ENCODE measurements at places on chromosomes 11 and 22.

GRCh38 chr11:44632466-44633123, 67.1 kb downstream of the CD82 start:
- no peak for DNase-seq

- DNase-seq, result no peak
Measured at GRCh38 chr22:44218071-44218470, 37.3 kb downstream of the PARVG start.

DNA sequence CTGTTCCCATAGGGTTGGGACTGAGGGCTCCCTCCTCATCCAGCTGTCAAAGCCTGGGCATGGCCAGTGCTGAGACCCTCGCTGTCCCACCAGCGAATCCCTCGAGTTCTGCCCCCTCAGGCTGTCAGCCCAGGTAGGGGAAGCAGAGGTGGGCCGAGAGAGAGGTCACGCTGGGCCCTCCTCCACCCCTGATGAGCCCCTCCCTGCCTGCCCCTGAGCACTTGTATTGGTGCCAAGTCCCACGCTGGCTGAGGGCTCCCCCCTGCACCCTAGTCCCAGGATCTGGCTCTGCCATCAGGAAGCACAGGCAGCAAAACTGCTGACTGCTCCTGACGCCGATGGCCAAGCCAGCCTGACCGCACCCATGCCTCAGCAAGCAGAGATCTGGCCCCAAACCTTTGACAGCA, 3.3 kb downstream of the PRR33 start:
- no peak for DNase-seq

DNA sequence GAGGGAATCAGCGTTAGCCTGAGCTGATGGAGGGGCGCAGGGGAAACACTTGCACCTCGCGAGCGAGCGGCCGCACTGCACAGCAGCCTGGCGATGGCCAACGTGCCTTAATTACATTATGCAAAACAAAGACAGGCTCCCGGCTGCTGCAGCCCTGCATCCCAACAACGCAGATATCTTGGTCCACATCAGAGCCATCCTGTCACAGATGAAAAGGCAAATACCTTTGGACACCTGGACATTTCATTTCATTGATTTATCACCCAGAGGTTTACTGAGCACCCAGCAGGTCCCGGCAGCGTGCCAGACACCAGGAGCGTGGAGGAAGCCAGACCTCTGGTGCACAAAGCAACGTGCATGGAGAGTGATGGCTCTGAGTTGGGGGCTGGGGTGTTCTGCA, 843.0 kb downstream of the TBC1D22A start:
- no peak for DNase-seq

- no peak for DNase-seq
Measured at GRCh38 chr11:95692526-95693260, 96.9 kb downstream of the FAM76B start.

- no peak for DNase-seq
Measured at GRCh38 chr22:30175690-30176288, 70.8 kb downstream of the LIF start.

DNA sequence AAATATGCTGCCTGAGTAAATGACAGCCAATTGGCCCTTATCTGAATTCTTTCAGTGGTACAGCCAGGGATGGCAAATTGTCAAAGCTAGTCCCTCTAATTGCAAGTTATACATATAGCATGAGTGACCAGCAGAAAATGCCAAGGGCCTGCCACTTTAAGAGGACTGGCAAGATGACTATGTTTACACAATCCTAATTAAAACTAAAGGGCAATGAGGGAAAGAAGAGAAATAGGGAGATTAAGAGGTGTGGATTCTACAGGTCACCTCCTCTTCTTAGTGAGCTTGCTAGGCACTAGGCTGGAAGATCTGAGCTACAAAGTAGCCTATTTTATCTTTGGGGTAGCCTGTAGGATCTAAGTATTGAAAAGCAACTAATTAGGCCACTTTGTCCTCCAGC, 13.5 kb downstream of the NUMA1 start:
- DNase-seq, result no peak

GRCh38 chr11:134215836-134216235, 7.9 kb downstream of the NCAPD3 start:
- DNase-seq, result no peak

DNA sequence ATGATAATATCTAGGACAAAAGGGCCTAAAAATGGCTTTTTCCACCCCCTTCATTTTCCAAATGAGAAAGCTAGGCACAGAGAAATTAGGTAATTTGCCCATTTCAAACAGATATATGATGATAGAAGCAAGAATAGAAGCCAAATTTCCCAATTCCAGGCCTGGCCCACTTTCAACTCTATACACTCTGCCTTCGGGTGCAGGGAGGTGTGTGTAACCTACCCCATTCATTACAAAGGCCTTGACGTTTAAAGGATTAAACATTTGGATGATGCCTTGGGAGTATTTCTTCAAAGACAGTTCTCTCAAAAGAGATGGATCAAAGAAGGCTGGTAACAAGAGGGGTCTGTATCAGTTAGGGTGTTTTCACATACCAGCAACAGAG, 134.1 kb downstream of the CCDC34 start:
- DNase-seq, result no peak

DNA sequence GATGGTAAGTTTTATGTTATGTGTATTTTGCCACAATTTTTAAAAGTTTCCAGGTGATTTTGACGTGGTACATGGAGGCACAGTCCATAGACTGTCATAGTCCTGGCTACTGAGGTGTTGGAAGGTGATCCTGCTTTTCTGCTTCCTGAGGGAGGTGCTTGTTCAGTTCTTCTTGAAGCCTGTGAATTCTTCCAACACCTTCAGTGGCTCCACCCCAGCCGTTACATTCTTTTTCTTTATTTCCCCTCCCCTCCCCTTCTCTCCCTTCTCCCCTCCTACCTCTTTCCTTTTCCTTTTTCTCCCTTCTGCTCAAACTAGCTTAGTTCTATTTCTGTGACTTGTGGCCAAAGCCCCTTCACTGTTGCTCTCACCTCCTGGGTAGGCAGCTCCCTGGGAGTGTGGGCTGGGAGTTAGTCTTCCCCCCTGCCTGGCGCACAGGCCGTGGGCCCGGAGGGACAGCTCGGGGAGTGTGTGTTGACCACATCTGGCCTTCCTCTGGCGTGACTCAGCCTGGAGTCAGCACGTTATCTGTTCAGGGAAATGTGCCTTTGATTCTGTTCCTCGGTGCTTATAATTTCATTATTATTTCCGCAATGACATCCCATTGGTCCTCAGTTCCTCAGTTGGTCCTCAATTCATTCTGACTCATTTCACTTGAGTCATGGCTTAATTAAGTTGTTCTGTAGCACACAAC, 566.2 kb downstream of the TBC1D22A start:
- DNase-seq, result no peak

- peak; percentile 99 for DNase-seq
Measured at GRCh38 chr22:25942856-25943411, 200.9 kb downstream of the MYO18B start.

GRCh38 chr11:33540427-33540826, 160.2 kb downstream of the C11orf91 start:
- DNase-seq, result no peak

Data from NCI-H2171 treated with DMSO at 0.1 percent for 48 hours (cell line).